Skeletal muscle tissue (tissue), 5 donors: ENCODE measurements at places on chromosomes 2 and 18. TPM values are rescaled to one million over a fixed set of nuclear protein-coding genes. Genes with fewer than 3 reads are reported as not detected.

GAREM2 gene
- total RNA-seq: 1.0 TPM

FNDC4 gene
- total RNA-seq: 5.2 TPM

TUBA4B gene
- total RNA-seq: not detected

ZNF804A gene
- total RNA-seq: under 0.01 TPM

DHRS9 gene
- 2.1 TPM for total RNA-seq

RAMP1 gene
- total RNA-seq: 31.8 TPM

GALNT1 gene
- 60.0 TPM for total RNA-seq

CUL3 gene
- total RNA-seq: 82.5 TPM

NPPC gene
- total RNA-seq: 5.7 TPM
